ENCODE measurements at places on chromosomes 3 and 15.

DNA sequence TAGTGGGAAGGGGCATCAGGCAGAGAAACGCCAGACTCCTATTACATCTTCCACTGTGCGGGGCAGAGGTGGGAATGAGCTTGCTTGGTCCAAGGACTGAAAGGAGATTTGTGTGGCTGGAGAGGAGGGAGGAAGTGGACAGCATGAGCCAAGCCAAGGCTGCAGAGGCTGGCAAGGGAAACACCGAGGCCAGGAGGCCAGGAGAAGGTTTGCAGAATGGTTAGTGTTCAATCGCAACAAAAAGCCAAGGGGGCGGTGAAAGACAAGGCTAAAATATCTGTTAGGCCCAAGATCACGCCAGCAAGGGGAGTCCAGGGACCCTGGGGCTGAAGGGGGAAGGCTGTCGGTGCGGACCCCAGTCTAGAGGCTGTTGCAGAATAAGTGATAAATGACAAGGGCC lies 75.8 kb downstream of the CPN2 start:
- DNase-seq: no peak

DNA sequence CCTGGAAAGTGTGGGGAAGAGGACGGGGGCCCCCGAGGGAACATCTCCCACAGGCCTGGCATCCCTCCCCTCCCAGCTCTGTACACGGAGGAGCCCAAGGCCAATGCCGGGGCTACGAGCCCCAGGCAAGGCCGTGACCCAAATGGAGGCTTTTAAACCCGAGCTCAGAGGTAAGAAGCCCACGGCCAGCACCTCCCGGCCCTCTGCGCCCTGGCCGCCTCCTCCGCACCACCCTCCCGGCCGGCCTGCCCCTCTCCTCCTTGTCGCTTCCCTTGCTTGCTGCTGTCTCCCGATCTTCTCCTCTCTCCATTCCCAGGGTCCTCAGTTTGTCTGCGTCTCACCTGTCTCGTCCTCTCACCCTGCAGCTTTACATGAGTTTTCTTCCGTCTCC lies 1.3 kb downstream of the MUC4 start:
- DNase-seq: no peak

DNA sequence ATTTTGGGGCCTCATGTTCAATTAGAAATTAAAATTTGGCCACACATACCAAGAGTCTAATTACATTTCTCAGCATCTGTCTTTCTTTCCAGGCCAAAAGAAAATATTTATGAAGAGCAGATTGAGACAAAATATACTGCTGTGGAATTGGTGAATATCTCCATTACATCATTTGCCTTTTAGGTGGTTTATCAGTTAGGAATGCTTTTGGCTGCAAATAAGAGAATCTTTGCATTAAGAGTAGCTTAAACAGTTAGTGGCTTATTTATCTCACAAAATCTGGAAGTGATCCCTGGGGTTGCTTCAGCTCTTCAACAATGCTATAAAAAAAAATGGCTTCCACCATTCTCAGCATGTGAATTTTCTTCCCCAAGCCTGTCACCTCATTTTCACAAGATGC lies 308.7 kb downstream of the MAGI1 start:
- DNase-seq: no peak

GRCh38 chr3:61315871-61316270 lies 64.6 kb upstream of the FHIT start:
- DNase-seq: no peak

DNA sequence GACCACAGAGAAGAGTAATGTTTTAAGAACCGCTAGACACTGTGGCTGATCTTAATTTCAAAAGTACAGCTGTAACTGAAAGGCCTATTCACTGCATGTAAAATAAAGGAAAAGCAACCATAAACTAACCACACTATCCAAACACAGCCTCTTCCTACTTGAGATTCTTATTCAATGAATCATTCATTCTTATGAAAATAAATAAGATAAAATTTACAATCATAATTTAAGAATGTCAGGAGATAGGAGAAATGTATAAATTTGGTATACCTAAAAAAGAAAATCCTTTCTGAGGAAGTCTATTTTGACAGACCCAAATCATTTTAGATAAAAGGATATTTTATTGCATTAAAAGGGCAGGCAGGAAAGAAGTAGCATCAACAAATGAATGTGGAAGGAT lies 533.5 kb upstream of the ZNF385D start:
- DNase-seq: no peak

GRCh38 chr15:38864827-38865581 lies 300.4 kb upstream of the RASGRP1 start:
- peak; percentile 30 for DNase-seq

DNA sequence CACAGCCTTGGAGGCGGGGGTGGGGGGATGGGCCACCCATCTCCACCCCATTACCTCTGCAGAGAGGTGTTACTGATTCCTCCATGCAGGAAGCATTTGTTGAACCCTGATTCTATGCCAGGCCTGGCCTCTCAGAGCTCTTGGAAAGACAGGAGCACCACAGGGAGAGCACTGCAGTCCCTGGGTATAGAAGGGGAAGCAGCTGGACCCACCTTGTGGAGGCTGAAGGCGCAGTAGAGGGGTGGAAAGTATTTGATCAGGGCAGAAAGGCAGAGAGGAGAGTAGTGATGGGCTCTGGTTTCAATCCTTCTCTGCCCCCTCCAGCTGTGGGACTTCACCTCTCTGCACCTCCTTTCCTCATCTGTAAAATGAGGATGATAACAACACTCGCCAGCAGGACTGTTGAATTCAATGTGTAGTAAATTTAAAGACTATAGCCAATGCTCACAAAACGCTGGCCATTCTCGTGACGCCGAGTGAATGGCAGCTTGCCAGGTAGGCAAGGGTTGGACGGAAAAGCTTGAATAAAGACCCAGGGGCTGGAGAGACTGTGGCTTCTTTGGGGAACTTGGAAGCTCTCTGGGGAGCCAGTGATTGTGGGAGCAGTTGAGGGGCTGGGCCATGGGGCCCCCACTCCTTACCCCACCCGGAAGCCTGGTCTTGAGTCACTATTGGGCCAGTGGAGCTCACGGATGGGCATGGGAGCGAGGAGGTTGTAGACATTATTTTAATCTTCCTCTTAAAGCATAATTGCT lies 8.0 kb upstream of the CCDC33 start:
- DNase-seq: no peak

DNA sequence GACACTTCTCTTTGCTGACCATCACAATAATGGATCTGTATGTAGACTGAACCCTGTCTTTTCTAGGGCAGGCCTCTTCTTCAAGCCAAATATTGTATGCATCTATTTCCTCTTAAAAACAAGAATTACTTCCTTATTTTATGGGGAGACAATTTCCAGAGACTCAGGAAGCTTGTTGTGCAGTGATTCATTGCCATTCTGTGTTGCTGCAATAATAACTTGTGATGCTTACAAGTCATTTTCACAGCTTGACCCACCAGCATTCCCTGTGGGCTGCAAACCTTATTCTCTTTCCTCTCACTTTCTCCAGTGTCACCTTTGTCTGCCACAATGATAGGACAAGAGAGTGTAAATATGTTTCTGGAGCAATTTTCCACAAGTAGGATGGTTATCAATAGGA lies 276.7 kb upstream of the SGO1 start:
- no peak for DNase-seq

GRCh38 chr3:104411757-104412156 lies 955.0 kb upstream of the ALCAM start:
- DNase-seq: no peak

GRCh38 chr3:196654735-196655090 lies 15.2 kb downstream of the NRROS start:
- no peak for DNase-seq

GRCh38 chr3:169345662-169346331 lies 317.7 kb downstream of the MECOM start:
- no peak for DNase-seq
